Stimulated activated CD8-positive, alpha-beta memory T cell treated with anti-CD3 and anti-CD28 coated beads, Interleukin-7, amount 100 ng/mL, for 4 hours (primary cell): ENCODE measurements at places on chromosomes 1 and 21.
A peak's percentile ranks its signal among the peaks of the same experiment; 100 is the strongest.

GRCh38 chr1:147077936-147078605 is 94.2 kb downstream of the PRKAB2 start:
- DNase-seq: no peak

GRCh38 chr1:11680270-11681070 is 478 bp downstream of the MAD2L2 start:
- peak; percentile 10 for DNase-seq

- DNase-seq: no peak
These were observed 51.6 kb downstream of the BACH1 start for GRCh38 chr21:29350246-29350779.

DNA sequence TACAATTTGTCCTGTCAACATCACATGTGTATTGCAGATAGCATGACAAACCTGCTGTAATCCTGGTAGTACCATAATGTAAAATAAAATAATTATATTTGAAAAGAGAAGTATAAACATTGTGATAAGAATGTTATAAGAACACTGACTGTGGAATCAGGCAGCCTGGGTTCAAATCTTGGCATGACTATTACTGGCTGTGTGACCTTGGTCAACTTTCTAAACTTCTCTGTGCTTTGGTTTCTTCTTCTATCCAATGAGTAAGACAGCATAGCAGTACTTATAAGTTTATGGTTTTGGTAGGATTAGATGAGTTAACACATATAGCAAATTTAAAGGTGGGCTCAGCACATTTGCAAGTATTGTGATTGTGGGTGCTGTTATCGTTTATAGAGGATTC is 147.1 kb downstream of the NOS1AP start:
- DNase-seq: no peak

GRCh38 chr1:156506450-156506849 is 5.9 kb upstream of the MEF2D start:
- DNase-seq: no peak

DNA sequence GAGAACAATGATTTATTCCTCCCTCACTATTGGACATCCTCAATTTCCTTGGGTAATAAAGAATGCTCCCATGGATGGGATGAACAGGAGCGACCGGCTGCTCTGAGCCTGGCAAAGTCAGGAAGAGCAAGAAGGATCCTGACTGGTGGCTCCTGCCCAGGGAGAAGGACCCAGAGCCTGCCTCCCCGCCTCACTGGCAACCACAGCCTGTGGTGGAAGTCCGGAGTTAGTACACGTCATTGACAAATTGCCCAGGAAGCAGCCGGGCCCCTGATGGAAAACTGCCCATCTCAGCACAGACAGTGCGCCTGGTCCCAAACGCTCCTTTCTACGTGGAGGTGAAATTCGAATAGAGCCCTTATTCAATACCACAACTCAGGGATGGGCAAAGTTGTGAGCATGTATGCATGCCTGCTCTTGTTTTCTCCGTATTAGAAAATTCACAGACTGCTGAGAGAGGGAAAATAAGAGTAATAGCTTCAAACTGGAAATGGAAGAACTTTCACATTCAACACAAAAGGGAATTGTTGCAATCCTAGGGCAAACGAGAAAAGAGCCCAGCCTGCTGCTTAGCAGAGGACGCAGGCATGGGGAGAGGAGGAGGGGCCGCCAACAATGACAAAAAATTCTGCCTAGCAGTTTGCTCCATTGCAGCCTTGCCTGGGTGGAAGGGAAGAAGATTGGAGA is 397.1 kb upstream of the VAMP3 start:
- DNase-seq: no peak

GRCh38 chr1:204650911-204651570 is 34.5 kb downstream of the LRRN2 start:
- no peak for DNase-seq

- no peak for DNase-seq
These were observed 147.2 kb downstream of the CHD1L start for GRCh38 chr1:147389532-147390184.

- DNase-seq: peak; percentile 71
These were observed 816 bp downstream of the IL6R start for GRCh38 chr1:154405747-154406571.

- no peak for DNase-seq
These were observed 442 bp upstream of the AHCYL1 start for GRCh38 chr1:109984190-109984455.

- DNase-seq: no peak
These were observed 15.9 kb downstream of the SARS1 start for GRCh38 chr1:109229531-109230127.

- DNase-seq: no peak
These were observed 573.1 kb upstream of the ZRANB2 start for GRCh38 chr1:71653952-71654351.

GRCh38 chr1:219124163-219124562 is 49.5 kb upstream of the LYPLAL1 start:
- no peak for DNase-seq

- peak; percentile 0 for DNase-seq
These were observed 361 bp downstream of the DDAH1 start for GRCh38 chr1:85464497-85465098.

DNA sequence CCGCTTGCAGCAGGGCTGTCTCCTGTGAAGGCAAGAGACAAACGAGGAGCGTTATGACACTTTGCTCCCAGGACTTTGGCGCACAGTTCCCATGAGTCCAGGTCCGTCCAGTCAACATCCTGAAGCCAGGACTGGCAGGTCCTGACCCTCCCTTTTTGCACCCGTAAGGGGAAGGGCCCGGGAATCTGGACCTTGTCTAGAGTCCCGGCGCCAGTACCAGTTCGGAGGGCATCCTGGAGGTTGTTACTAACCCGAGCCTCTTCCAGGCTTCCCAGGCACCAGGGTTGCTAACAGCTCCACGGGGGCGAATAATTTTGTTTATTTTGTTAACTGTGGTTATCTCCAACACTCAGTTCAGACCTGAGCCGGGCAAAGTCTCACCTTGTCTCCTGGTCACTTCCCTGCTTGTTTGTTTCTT is 682 bp upstream of the RWDD3 start:
- no peak for DNase-seq

DNA sequence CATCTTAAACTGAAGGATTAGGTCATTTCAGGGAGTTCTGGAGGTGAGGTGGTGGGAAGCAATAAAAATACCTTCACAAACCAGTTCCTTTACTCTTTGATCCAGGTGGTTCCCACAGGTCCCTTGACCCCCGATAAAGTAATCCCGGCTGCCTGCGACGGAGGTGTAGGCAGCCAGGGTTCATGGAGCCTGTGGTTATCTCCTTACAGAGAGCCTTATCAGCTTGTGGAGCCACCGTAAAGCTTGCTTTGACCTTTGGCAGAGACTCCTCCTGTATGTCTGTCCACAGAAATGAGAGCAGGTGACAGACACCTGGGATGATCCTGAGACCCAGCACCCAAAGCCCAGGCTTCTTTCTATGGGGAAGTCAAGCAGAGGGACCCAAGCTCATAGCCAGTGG is 243.4 kb downstream of the KIF26B start:
- DNase-seq: no peak

DNA sequence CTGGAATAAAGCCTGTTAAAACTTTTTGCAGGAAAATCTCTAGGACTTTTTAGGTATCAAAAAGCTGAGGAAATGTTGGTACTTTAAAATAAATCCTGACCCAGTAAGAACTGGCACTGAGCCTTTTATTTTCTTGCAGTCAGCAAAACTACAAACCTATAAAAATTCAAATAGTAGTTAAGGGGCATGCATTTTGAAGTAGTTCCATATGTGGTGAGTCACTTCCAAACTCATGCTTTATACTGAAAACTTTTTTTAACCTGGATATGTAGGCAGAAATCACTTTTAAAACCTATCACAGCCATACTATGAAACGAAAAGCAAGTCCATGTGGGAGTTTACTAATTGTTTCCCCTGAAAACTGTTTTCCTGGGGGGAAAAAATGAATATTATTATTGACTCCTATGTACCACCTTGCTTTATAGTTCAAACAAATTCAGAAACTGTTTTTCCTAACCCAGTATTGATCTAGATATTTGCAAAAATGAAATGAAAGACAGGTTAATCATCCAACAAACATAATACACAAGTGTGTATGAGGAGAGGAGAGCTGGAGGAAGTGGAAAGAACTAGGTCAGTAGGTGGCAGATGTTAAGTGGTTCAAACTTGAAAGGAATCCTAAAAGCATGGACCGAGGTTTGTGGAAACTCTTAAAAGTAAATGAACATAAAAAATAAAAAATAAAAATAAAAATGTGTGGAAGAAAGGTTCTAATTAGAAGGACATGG is 30.5 kb downstream of the NRIP1 start:
- no peak for DNase-seq

GRCh38 chr21:29649406-29649814 is 290.4 kb downstream of the GRIK1 start:
- DNase-seq: no peak
